ENCODE measurements at places on chromosomes 7 and 10. TPM values are rescaled to one million over a fixed set of nuclear protein-coding genes. Genes with fewer than 3 reads are reported as not detected.

GRCh38 chr7:45036796-45037195 lies 36.8 kb downstream of the CCM2 start:
- DNase-seq = no peak
- no peak overlapping the region for H3K27ac ChIP-seq
- no peaks in the 10 kb centered on the region for H3K36me3 ChIP-seq
- no peaks in the 10 kb centered on the region for H3K27me3 ChIP-seq

- H3K4me3 ChIP-seq = no peak overlapping the region
- no peak overlapping the region for H3K27ac ChIP-seq
- no peaks in the 10 kb centered on the region for H3K27me3 ChIP-seq
- no peak for DNase-seq
- H3K4me1 ChIP-seq = no peaks in the 10 kb centered on the region
- no peaks in the 10 kb centered on the region for H3K36me3 ChIP-seq
These were observed 20.9 kb downstream of the MAP3K8 start for GRCh38 chr10:30454744-30455510.

GRCh38 chr7:139043823-139044812 lies 8.3 kb upstream of the ZC3HAV1L start:
- H3K36me3 ChIP-seq = peaks cover 5% of the 10 kb centered on the region
- H3K27me3 ChIP-seq = no peaks in the 10 kb centered on the region
- no peak overlapping the region for H3K4me3 ChIP-seq
- DNase-seq = no peak
- no peak overlapping the region for H3K27ac ChIP-seq

DNA sequence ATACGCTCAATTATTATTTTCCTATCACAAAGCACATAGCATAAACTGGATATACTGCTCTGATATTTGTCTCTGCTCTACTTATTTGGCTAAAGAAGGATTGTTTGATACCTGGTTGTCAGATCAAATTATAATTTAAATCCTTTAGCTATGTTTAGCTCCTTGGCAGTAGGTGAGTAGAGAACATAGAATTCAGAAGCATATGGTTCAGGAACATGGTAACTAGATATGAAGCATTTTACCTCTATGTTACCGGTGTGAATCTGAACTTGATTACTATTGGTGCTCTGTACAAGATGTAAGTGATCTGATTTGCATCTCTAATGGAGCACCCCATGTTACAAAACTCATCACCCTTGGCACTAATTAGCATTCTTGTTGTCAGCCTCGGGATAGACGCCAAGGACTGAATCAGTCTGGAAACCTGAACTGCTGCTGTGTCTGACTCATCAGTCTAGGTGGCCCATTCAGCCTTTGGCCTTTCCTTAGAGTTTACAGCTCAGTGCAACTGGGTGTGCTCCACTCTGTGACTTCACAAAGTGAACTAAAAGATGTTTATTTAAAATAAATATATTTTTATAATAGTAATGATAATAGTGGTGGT lies 12.3 kb upstream of the MYPN start:
- H3K36me3 ChIP-seq = peaks cover 28% of the 10 kb centered on the region
- peak; percentile 99 for DNase-seq
- H3K27ac ChIP-seq = peak overlapping the region; percentile 94
- H3K4me3 ChIP-seq = peak overlapping the region; percentile 10
- peaks cover 95% of the 10 kb centered on the region for H3K4me1 ChIP-seq

CYP3A4 gene
- not detected for total RNA-seq

KCNH2 gene
- 1.6 TPM for total RNA-seq

- no peaks in the 10 kb centered on the region for H3K36me3 ChIP-seq
- peak overlapping the region; percentile 82 for H3K27ac ChIP-seq
- H3K4me3 ChIP-seq = no peak overlapping the region
- peaks cover 78% of the 10 kb centered on the region for H3K4me1 ChIP-seq
- peak; percentile 99 for DNase-seq
These were observed 8.2 kb downstream of the ZCCHC24 start for GRCh38 chr10:79437111-79437814.

MRPS16 gene
- 230 TPM for total RNA-seq

DNA sequence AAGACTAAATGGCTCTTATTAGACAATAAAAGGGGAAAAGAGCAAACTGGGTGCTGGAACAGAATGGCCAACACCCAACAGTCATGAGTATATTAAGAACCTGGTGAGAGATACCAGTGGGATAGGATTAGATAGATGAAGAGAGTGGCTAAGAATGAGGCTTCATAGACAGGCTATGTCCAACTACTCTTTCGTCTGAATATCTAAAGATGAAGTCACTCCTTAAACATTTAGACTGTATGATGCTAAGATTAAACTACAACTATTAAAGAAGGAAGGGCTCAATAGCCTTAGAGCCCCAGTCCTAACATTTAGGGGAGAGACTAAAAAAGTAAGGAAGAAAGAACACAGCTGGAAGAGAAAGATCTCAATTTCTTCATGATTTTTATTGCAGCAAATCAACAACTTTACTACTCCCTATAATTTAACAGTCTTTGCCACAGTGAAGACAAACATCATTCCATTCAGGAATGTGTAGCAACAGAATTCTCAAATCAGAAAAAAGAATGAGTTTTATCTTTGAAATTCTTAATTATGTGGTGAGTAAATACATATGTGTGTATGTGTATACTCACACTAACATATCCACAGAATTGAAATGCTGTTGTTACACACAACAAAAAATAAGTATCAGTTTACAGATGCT lies 45.6 kb downstream of the CACNA2D1 start:
- no peaks in the 10 kb centered on the region for H3K4me1 ChIP-seq
- no peak overlapping the region for H3K4me3 ChIP-seq
- H3K27me3 ChIP-seq = peaks cover 9% of the 10 kb centered on the region
- no peak for DNase-seq

GRCh38 chr10:105658696-105659095 lies 1017.6 kb downstream of the SORCS3 start:
- no peak for DNase-seq
- H3K27ac ChIP-seq = no peak overlapping the region
- H3K36me3 ChIP-seq = no peaks in the 10 kb centered on the region
- no peaks in the 10 kb centered on the region for H3K27me3 ChIP-seq
- no peaks in the 10 kb centered on the region for H3K4me1 ChIP-seq
- H3K4me3 ChIP-seq = no peak overlapping the region

DNA sequence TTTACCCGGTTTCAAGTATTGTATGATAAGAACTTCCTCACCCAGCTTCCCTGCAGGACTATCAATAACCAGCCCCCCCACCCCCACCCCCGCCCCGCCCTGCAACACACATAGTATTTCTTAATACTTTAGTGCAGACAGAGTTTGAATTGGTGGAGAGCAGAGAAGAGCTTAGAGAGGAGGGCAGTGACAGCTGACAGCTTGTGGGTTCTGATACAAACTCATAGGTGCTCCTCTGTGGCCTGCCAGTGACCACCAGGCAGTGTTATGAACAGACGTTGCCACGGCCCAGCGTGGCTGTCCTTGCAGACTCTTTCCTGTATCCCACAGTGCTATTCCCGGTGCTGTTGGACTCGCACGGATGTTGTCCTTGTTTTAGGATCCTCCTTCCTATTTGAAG lies 186.9 kb upstream of the ADO start:
- H3K36me3 ChIP-seq = no peaks in the 10 kb centered on the region
- no peak for DNase-seq
- H3K27ac ChIP-seq = no peak overlapping the region
- H3K27me3 ChIP-seq = no peaks in the 10 kb centered on the region
- peaks cover 49% of the 10 kb centered on the region for H3K4me1 ChIP-seq
- H3K4me3 ChIP-seq = no peak overlapping the region

DNA sequence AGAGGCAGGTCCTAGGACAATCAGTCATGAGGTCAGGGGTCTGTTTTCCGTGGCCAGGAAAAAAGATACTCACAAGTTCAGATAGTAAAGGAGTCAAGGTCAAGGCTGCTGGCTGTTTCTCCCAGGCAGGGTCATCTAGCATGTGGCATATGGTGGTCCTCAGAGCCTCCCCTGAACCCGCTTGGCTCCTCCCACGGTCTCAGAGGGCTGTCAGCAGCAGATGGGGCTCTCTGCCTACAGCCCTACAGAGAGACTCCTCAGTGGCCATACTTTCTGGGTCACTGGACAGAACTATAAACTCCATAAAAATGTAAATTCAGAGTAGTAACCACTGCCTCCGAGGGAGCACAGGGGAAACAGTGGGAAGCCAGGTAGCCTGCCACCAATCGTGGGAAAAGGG lies 11.3 kb upstream of the DRGX start:
- H3K36me3 ChIP-seq = no peaks in the 10 kb centered on the region
- peaks cover 54% of the 10 kb centered on the region for H3K27me3 ChIP-seq
- no peak overlapping the region for H3K27ac ChIP-seq
- no peaks in the 10 kb centered on the region for H3K4me1 ChIP-seq

SAMD9L gene
- 2.8 TPM for total RNA-seq

- DNase-seq = no peak
- no peaks in the 10 kb centered on the region for H3K36me3 ChIP-seq
- no peak overlapping the region for H3K27ac ChIP-seq
- peaks cover 4% of the 10 kb centered on the region for H3K4me1 ChIP-seq
- H3K4me3 ChIP-seq = peak overlapping the region; percentile 77
These were observed 663 bp downstream of the VPS37D start for GRCh38 chr7:73668103-73668885.

MYOZ1 gene
- 0.17 TPM for total RNA-seq

NFE2L3 gene
- 45.2 TPM for total RNA-seq

C10orf53 gene
- total RNA-seq = not detected

- no peaks in the 10 kb centered on the region for H3K27me3 ChIP-seq
- no peak overlapping the region for H3K4me3 ChIP-seq
- H3K36me3 ChIP-seq = no peaks in the 10 kb centered on the region
These were observed 6.5 kb upstream of the TSPAN13 start for GRCh38 chr7:16747102-16747501.

DNA sequence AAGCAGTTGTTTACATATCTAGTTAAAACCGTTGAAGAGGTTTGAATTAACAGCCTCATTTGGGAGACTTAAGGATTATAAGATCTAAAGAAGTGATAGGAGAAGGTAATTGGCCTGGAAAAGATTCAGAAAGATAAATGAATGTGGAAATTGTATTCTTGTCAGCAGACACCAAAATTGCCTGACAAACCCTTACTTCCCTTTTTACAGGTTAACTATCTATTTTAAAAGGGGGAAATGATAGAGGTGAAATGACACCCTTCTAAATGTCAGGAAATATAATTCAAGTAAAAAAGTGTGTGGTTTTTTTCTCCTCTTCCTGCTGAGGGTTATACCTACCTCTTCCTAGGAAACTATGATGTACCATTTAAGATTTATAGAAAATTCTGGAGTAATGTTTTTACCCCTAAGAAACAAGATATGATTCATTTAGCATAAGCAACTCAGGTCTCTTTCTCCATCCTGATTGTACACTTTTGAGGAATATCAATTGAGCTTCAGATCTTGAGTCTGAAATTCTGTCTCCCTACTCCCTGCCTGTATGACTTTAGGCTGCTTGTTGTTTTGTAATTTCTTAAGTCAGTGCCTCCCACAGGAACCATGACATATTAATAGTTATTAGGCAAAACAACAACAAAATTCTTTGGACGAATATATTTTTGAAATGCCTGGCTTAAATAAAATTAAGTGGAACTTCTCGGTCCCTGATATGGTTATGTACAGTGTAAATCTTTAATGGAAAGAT lies 250.4 kb downstream of the RNLS start:
- H3K36me3 ChIP-seq = no peaks in the 10 kb centered on the region
- H3K27ac ChIP-seq = no peak overlapping the region
- no peak overlapping the region for H3K4me3 ChIP-seq
- H3K4me1 ChIP-seq = no peaks in the 10 kb centered on the region

- H3K4me3 ChIP-seq = no peak overlapping the region
- no peaks in the 10 kb centered on the region for H3K4me1 ChIP-seq
- H3K27ac ChIP-seq = no peak overlapping the region
- peaks cover 45% of the 10 kb centered on the region for H3K27me3 ChIP-seq
These were observed 34.4 kb downstream of the LHFPL3 start for GRCh38 chr7:104362756-104363155.

- H3K4me1 ChIP-seq = peaks cover 25% of the 10 kb centered on the region
- no peaks in the 10 kb centered on the region for H3K36me3 ChIP-seq
- peaks cover 3% of the 10 kb centered on the region for H3K27me3 ChIP-seq
- H3K4me3 ChIP-seq = no peak overlapping the region
These were observed 37.7 kb downstream of the LRMDA start for GRCh38 chr10:75469006-75469616.

- no peaks in the 10 kb centered on the region for H3K27me3 ChIP-seq
- no peak overlapping the region for H3K4me3 ChIP-seq
- H3K4me1 ChIP-seq = no peaks in the 10 kb centered on the region
These were observed 101.0 kb upstream of the EGFR start for GRCh38 chr7:54917613-54918391.

DNA sequence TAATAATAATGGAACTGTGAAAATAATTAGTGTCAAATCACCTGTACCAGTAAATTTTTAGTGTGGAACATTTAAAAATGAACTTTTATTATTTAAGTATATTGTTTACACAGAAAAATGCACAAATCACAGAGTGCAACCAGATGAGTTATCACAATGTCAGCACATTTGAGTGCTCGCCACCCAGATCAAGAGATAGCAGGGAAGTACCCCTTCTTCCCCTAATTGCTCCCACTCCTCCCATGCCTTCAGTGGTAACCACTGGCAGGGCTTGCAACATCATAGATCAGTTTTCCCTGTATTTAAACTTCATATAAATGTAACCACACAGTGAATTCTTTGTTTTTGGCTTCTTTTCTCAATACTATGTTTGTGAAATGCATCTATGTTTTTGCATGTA lies 7.8 kb upstream of the GPR141 start:
- no peak overlapping the region for H3K27ac ChIP-seq
- no peaks in the 10 kb centered on the region for H3K4me1 ChIP-seq
- no peak overlapping the region for H3K4me3 ChIP-seq
- H3K27me3 ChIP-seq = no peaks in the 10 kb centered on the region

GRCh38 chr10:63155388-63156020 lies 22.4 kb downstream of the NRBF2 start:
- no peak overlapping the region for H3K4me3 ChIP-seq
- no peaks in the 10 kb centered on the region for H3K27me3 ChIP-seq
- DNase-seq = no peak
- H3K36me3 ChIP-seq = peaks cover 42% of the 10 kb centered on the region

- H3K4me3 ChIP-seq = no peak overlapping the region
- H3K27me3 ChIP-seq = no peaks in the 10 kb centered on the region
- no peak overlapping the region for H3K27ac ChIP-seq
- no peak for DNase-seq
- no peaks in the 10 kb centered on the region for H3K36me3 ChIP-seq
These were observed 8.6 kb downstream of the OR2AE1 start for GRCh38 chr7:99868246-99868645.

- no peaks in the 10 kb centered on the region for H3K27me3 ChIP-seq
- DNase-seq = no peak
- H3K4me3 ChIP-seq = no peak overlapping the region
These were observed 135.8 kb downstream of the JAZF1 start for GRCh38 chr7:28044825-28045224.

- H3K27ac ChIP-seq = no peak overlapping the region
- peak; percentile 77 for DNase-seq
- H3K4me1 ChIP-seq = peaks cover 14% of the 10 kb centered on the region
- no peaks in the 10 kb centered on the region for H3K27me3 ChIP-seq
These were observed 155.2 kb downstream of the MAGI2 start for GRCh38 chr7:79298145-79298760.

- H3K36me3 ChIP-seq = no peaks in the 10 kb centered on the region
- no peaks in the 10 kb centered on the region for H3K27me3 ChIP-seq
These were observed 30.9 kb upstream of the MAT1A start for GRCh38 chr10:80320377-80320776.

AFAP1L2 gene
- 0.77 TPM for total RNA-seq
